ENCODE measurements at places on chromosomes 12 and 14.

DNA sequence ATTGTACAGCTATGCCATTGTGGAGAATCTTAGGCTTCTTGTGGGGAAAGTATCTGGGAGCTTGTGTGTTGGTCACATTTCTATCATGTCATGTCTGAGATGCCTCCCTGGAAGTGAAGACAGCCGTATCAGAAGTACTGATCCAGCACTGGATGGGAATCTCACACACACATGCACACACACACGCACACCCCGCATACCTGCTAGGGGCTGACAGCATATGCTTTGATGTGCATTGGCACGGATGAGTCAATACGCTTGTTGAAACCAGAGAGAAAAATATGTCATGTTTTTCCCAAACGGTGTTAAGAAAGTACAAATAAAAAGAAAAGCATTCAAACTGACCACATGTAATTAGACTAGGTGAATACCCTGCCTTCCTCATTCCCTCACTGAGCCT lies 260.8 kb downstream of the KTN1 start:
- DNase-seq, result no peak

DNA sequence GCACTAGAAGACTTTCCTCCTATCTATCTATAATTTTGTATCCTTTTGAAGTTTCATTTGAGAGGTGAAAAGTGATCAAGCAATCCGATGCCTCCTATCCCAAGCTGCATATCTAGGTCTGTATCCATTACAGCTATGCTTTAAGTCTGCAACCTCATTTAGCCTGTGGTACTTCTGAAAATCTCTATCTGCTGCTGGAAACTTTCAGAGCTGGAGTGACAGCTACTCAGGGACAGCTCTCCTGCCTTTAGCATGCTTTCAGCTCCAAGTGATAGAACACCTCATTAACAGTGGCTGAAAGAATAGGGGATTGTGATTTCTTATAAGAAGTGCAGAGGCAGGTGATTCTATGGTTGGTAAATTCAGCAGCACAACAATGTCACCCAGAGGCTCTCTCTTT lies 1153.5 kb downstream of the AACS start:
- DNase-seq, result no peak

GRCh38 chr14:105055736-105056302 lies 9.4 kb downstream of the GPR132 start:
- no peak for DNase-seq

- DNase-seq, result no peak
These were observed 2.9 kb downstream of the LMNTD1 start for GRCh38 chr12:25550186-25550585.

DNA sequence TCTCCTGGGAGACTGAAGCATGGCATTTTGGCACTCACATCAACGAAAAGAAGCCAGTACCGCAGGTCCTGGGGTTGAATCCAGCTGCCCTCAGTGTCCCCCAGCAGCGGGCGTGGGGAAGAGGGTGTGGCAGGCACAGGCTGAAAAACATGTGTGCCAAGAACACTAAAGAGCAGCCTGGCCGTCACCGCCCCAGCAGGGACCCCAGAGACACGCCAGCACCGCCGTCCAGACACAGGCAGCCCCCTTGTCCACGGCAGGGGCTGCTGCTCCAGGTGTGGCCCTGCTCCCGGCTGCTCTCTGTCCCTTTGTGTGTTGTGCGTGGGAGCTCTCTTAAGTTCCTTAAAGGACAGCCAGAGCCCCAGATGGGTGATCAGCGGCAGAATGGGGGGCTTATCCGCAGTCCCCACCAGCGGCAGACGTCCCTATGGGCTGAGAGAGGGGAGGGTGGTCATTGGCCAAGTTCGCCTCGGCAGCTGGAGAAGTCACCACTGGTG lies 556 bp downstream of the PHETA1 start:
- DNase-seq, result peak; percentile 13

- no peak for DNase-seq
These were observed 49.9 kb upstream of the BBS10 start for GRCh38 chr12:76398106-76398505.

DNA sequence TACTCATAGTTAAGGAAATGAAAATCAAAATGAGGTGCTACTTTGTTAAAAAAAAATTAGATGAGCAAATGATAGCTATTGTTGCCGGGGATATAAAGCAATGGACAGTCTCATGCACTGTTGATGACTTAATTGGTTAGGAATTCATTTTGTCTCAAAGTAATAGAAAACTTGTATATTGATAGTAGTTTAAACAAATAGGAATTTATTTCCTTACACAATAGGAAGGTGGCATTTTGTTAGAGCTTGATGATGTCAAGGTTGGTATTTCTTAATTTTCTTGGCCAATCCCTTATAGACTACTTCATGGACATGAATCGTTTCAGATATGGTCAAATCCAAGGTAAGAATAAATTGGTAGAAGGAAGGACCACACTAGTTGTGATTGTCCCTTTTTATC lies 7.8 kb downstream of the PRPF39 start:
- DNase-seq, result no peak

DNA sequence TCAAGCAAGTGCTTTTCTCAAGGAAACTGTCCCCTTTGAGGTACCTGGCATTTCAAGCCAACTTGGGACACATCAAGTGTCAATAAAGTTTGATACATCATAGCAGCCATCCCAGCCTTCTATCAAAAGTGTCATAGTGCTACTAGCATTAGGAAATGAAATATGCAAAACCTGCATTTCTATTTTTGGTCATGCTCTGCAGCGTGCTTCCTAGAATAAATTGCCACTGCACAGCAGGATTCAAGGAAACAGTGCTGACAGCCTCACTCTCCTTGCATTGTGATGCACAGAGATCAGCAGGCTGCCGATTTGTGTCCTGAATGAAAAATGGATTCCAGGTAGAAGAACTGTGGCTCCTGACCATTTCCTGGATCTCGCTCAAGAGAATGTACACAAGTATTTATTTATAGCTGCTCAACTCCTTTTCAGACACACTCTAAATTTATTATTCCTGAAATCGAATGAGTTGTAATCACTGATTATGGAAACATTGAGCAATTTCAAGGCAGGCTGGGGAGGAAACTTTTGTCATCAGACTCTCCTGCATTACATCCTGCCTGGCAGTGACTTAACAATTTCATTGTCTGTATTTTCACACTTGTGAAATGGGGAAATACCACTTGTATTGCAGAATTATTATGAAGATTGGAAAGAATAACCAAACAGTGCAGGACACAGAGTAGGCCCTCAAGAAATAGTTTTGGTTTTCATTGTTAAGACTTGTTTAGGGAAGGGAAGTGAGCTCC lies 120.9 kb downstream of the SLC38A6 start:
- no peak for DNase-seq

Measured in DND-41 (cell line).